ENCODE measurements at places on chromosomes 2 and 18. TPM values are rescaled to one million over a fixed set of nuclear protein-coding genes. Genes with fewer than 3 reads are reported as not detected.

- DNase-seq: peak; percentile 70
Measured at GRCh38 chr2:39128919-39129391, 8.1 kb upstream of the SOS1 start.

Gene MARCHF4
- polyA plus RNA-seq: 1.5 TPM

- no peak for DNase-seq
Measured at GRCh38 chr2:60047944-60048525, 505.4 kb downstream of the BCL11A start.

Gene USP14
- polyA plus RNA-seq: 19.5 TPM

GRCh38 chr18:40956213-40956612, 998.8 kb upstream of the PIK3C3 start:
- DNase-seq: no peak

Gene SIX3
- not detected for polyA plus RNA-seq

- no peak for DNase-seq
Measured at GRCh38 chr2:86037795-86038192, 67.9 kb downstream of the POLR1A start.

- DNase-seq: no peak
Measured at GRCh38 chr2:197647961-197648690, 27.3 kb downstream of the RFTN2 start.

Gene ALPP
- polyA plus RNA-seq: 0.03 TPM

- DNase-seq: no peak
Measured at GRCh38 chr2:40497251-40497859, 45.5 kb upstream of the SLC8A1 start.

- peak; percentile 17 for DNase-seq
Measured at GRCh38 chr2:164151522-164151921, 415.7 kb upstream of the FIGN start.

Gene SERPINB11
- polyA plus RNA-seq: not detected

DNA sequence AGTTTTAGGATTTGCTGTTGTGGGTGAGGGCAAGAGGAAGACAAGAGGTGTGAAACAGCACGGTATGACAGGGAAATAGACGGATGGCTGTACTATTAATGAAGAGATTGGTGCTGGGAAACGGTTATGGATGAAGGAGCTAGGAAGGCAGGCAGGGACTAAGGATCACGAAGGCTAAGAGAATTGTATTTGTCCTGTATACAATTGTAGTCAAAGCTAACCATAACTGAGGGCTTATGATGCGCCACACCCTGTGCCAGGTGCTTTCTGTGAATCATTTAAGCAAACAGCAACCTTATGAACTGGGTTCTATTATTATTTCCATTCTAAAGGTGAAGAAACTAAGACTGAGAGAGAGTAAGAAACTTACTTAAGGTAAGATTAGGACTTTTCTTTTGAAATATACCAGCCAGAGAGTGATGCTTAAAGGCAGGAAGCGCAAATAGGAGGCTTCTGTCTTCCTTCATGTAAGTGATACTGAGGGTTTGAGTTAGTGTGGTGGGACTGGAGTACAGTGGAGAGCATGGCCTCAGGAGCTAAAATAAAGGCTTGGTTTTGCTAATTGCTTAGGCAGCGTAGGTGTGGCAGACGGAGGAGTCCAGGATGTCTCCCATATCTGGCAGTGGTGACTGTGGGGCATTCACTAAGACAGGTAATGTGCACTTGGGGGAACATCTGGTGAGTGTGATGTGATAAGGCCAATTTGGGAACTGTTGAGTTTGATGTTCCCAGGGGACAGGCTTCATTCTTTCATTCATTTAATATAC, 85.8 kb downstream of the PLEKHM3 start:
- peak; percentile 52 for DNase-seq

Gene SH3BP4
- 36.8 TPM for polyA plus RNA-seq
